ENCODE measurements at places on chromosomes 3 and 15.

- peak overlapping the region; percentile 94 for H3K4me3 ChIP-seq
- H3K27me3 ChIP-seq = no peaks in the 10 kb centered on the region
- no peak for DNase-seq
- H3K4me1 ChIP-seq = no peaks in the 10 kb centered on the region
- no peaks in the 10 kb centered on the region for H3K36me3 ChIP-seq
Observed at GRCh38 chr3:112304611-112305010, 10.6 kb upstream of the SLC9C1 start.

- H3K4me3 ChIP-seq = no peak overlapping the region
- H3K27ac ChIP-seq = no peak overlapping the region
- no peaks in the 10 kb centered on the region for H3K36me3 ChIP-seq
- DNase-seq = no peak
- peaks cover 2% of the 10 kb centered on the region for H3K4me1 ChIP-seq
Observed at GRCh38 chr3:18087988-18088387, 337.2 kb downstream of the SATB1 start.

- no peaks in the 10 kb centered on the region for H3K27me3 ChIP-seq
- peak; percentile 78 for DNase-seq
- no peaks in the 10 kb centered on the region for H3K4me1 ChIP-seq
- no peaks in the 10 kb centered on the region for H3K36me3 ChIP-seq
- peak overlapping the region; percentile 73 for H3K27ac ChIP-seq
- H3K4me3 ChIP-seq = no peak overlapping the region
Observed at GRCh38 chr3:194536871-194537637, 50.3 kb upstream of the ATP13A3 start.

DNA sequence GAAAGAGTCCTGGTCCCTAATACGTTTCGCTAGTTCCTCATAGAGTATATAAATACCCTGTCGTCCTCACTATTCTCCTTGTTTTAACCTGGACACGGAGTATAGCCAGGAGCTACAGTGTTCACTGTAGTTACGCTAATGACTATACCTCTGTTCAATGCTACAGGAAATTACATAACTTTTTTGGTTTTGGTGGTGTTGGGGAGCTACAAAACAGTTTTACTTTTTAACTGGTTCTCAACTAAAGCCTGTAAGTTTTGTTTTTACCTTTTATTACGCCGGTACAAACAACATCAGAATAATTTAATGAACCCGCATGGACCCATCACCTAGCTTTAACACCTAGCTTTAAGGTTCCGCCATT, 1.5 kb downstream of the LMLN start:
- no peak for DNase-seq
- no peaks in the 10 kb centered on the region for H3K27me3 ChIP-seq
- no peak overlapping the region for H3K4me3 ChIP-seq
- H3K27ac ChIP-seq = no peak overlapping the region
- H3K4me1 ChIP-seq = no peaks in the 10 kb centered on the region

- H3K4me3 ChIP-seq = no peak overlapping the region
- H3K27ac ChIP-seq = no peak overlapping the region
- H3K36me3 ChIP-seq = no peaks in the 10 kb centered on the region
- no peaks in the 10 kb centered on the region for H3K4me1 ChIP-seq
- H3K27me3 ChIP-seq = no peaks in the 10 kb centered on the region
Observed at GRCh38 chr15:43966646-43967045, 139.8 kb downstream of the WDR76 start.

- no peaks in the 10 kb centered on the region for H3K36me3 ChIP-seq
- no peaks in the 10 kb centered on the region for H3K4me1 ChIP-seq
- no peak overlapping the region for H3K27ac ChIP-seq
- H3K27me3 ChIP-seq = no peaks in the 10 kb centered on the region
Observed at GRCh38 chr3:49638445-49638844, 35.7 kb upstream of the APEH start.

GRCh38 chr15:70121624-70122302, 24.0 kb upstream of the TLE3 start:
- H3K4me3 ChIP-seq = no peak overlapping the region
- DNase-seq = peak; percentile 80
- no peaks in the 10 kb centered on the region for H3K27me3 ChIP-seq
- H3K4me1 ChIP-seq = no peaks in the 10 kb centered on the region
- H3K27ac ChIP-seq = no peak overlapping the region

DNA sequence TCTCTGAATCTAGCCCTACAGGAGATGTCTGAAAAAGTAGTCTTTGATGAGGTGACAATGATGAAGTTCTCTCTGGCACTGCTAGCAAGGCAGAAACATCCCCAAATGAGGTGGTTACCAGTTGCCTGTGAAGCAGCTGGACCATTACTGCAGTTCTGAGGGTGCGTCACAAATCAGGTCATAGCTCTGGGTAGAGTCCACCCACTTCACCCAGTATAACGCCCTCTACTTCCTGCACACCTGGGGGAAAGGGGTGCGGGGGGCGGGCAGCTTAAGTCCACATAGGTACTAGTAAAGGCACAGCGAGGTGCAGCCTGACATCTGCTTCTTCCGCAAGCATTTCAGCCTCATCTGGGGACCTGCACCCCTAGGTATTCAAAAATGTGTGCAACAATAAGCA, 13.4 kb upstream of the SATB1 start:
- no peak overlapping the region for H3K27ac ChIP-seq
- H3K27me3 ChIP-seq = no peaks in the 10 kb centered on the region
- no peaks in the 10 kb centered on the region for H3K36me3 ChIP-seq
- no peak overlapping the region for H3K4me3 ChIP-seq

GRCh38 chr3:102034639-102035451, 185.5 kb downstream of the NFKBIZ start:
- H3K4me3 ChIP-seq = no peak overlapping the region
- no peaks in the 10 kb centered on the region for H3K36me3 ChIP-seq
- H3K27me3 ChIP-seq = no peaks in the 10 kb centered on the region
- no peak overlapping the region for H3K27ac ChIP-seq
- DNase-seq = no peak

DNA sequence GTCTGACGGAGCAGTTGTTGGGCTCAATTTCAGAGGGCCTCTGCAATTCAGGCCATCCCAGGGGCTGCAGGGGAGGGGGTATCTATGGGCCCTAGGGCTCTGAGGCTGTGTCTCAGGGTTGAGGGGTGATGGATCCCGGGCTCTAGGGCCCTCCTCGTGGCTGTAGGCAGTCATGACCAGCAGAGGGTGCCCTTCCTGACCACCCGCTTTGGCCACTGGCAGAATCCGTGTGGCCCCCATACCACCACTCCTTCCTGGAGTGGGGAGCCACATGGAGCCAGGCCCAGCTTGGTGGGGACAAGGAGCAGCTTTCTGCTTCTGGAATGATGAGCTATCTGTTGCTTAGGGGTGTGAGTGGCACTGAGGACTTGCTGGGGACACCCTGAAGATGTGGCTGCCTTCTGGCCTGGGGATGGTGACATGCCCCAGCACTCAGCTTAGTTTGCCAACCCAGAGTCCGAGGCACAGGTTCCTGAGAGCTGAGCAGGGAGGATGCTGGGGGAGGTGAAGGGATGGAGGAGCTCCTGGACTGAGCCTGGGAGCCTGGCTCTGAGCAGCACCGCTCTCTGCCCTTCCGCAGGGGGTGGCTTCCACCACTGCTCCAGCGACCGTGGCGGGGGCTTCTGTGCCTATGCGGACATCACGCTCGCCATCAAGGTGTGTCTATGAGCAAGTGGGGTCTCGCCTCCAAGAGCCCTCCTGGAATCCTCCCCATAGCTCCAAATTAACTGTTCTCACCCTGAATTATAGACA, 20.2 kb downstream of the HDAC11 start:
- no peak overlapping the region for H3K4me3 ChIP-seq
- H3K36me3 ChIP-seq = no peaks in the 10 kb centered on the region
- no peaks in the 10 kb centered on the region for H3K27me3 ChIP-seq
- DNase-seq = peak; percentile 66

DNA sequence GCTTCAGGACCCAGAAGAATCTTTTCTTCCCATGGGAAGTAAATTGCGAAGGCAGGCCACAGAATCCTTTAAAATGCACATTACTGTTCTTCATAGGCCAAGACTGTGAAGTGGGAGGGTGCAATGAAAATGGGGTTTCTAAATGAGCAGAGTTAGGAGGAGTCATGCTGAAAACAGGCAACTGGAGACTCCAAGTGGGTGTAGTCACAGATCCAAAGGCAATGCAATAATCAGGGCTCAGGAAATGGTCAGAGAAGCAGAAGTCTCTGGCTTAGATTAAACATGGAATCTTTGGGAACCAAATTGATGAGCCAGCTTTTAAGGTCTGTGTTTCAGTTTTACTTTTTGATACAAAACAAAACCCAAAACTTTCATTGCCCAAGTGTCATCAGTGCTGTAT, 37.6 kb downstream of the HHLA2 start:
- H3K36me3 ChIP-seq = no peaks in the 10 kb centered on the region
- no peaks in the 10 kb centered on the region for H3K27me3 ChIP-seq
- peaks cover 4% of the 10 kb centered on the region for H3K4me1 ChIP-seq
- DNase-seq = no peak

DNA sequence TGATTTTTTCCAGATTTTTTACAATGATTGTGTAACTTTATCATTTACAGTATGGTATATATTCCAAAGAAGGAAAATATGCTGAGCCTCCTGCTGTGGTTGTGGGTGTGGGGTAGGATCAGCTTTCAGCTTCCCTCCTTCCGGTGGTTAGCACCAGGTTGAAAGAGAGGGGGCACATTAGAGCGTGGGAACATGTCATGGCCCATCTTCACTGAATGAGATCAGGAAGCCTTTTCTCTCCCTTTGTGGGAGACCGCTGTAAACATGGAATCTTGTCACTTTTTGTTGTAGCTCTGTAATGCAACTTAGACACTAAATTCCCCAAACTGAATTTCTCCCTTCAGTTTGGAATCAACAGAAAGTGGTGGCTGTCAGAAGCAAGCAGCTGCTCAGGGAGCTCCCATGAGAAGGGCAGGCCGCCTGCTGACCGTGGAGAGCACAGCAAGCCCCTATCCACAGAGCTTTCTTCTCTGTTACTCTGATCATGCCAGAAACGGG, 86.7 kb upstream of the LIMD1 start:
- no peaks in the 10 kb centered on the region for H3K27me3 ChIP-seq
- no peak overlapping the region for H3K27ac ChIP-seq
- no peaks in the 10 kb centered on the region for H3K4me1 ChIP-seq
- H3K4me3 ChIP-seq = no peak overlapping the region
- no peak for DNase-seq

DNA sequence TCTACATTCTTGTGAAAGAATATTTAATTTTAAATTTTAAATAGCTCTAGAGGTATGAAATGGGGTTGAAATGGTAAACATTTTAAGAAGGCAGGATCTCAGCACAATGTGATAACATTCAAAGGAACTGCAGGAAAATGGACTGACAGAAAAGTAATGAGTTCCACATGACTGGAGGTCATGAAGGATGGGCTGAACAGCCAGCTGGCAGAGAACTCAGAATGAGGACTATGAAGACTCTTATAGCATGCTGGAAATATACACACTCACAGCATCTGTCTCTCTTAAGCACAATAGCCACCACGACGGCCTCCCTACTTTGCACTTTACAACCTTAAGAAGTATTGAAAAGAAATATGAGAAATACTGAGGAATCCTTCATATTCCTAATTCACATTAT, 94.7 kb downstream of the TNIK start:
- no peaks in the 10 kb centered on the region for H3K4me1 ChIP-seq
- H3K27me3 ChIP-seq = no peaks in the 10 kb centered on the region
- H3K36me3 ChIP-seq = no peaks in the 10 kb centered on the region

- H3K36me3 ChIP-seq = no peaks in the 10 kb centered on the region
- H3K4me1 ChIP-seq = peaks cover 3% of the 10 kb centered on the region
- H3K4me3 ChIP-seq = no peak overlapping the region
Observed at GRCh38 chr3:30600572-30600971, 5.8 kb upstream of the TGFBR2 start.

DNA sequence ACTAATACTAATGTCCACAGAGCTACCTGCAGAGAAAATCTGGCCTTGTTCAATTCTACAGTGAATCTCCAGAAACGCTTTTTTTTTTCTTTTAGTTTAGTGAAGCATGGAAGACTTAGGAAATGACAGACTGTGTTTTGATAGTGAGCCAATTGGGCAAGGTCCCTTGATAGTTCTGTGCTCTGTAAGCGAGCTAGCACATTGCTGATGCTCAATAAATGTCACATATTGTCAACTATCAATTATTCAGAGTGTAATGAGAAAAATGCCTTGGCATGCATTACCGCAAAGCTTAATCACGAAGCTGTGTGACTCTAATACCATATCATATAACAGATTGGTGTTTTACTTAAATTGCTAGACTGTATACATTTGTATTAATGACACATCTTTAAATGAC, 5.2 kb upstream of the C3orf85 start:
- no peaks in the 10 kb centered on the region for H3K4me1 ChIP-seq
- H3K36me3 ChIP-seq = no peaks in the 10 kb centered on the region
- no peak overlapping the region for H3K4me3 ChIP-seq
- no peaks in the 10 kb centered on the region for H3K27me3 ChIP-seq
- no peak for DNase-seq
- no peak overlapping the region for H3K27ac ChIP-seq

GRCh38 chr3:121962443-121962842, 59.6 kb downstream of the ILDR1 start:
- no peak overlapping the region for H3K27ac ChIP-seq
- no peak for DNase-seq

DNA sequence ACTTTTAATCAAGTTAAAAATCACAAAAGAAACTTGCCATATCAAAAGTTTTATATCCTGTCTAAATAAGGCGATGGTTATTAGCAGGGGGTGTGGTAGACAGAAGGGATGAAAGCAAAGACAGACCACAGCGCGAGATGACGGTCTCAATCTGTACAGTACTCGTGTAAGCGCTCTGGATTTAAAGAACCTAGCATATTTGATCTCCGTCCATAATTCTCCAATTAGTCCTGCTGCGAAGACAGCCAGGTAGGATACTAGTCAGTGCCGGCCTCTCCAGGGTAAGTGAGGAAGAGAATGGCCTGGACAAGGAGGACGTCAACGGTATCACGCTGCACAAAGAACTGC, 701 bp downstream of the SGO1 start:
- H3K4me1 ChIP-seq = peaks cover 4% of the 10 kb centered on the region
- H3K27me3 ChIP-seq = no peaks in the 10 kb centered on the region
- peak overlapping the region; percentile 39 for H3K4me3 ChIP-seq
- no peak for DNase-seq
- no peaks in the 10 kb centered on the region for H3K36me3 ChIP-seq

DNA sequence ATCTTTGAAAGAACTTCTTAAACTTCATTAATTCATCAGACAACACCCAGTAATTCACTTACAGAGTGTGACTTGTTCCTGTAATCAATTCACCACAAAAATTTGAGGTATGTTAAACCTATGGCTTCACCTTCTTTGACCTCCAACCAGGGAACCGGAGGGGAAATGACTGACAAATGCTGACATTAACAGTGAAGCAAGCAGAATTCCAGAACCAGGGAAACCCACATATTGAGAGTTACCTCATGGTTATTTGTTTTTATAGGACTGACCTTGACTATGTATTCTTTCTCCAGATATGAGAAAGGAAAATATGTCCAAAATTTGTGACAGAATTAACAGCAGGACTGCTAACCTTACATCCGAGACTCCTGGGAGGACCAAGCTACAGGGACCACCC, 2.7 kb downstream of the P3H2 start:
- no peak overlapping the region for H3K4me3 ChIP-seq
- no peaks in the 10 kb centered on the region for H3K27me3 ChIP-seq
- H3K4me1 ChIP-seq = peaks cover 9% of the 10 kb centered on the region
- H3K36me3 ChIP-seq = no peaks in the 10 kb centered on the region
- no peak overlapping the region for H3K27ac ChIP-seq
